GM13977 (cell line): ENCODE measurements at places on chromosomes 5 and 9.

DNA sequence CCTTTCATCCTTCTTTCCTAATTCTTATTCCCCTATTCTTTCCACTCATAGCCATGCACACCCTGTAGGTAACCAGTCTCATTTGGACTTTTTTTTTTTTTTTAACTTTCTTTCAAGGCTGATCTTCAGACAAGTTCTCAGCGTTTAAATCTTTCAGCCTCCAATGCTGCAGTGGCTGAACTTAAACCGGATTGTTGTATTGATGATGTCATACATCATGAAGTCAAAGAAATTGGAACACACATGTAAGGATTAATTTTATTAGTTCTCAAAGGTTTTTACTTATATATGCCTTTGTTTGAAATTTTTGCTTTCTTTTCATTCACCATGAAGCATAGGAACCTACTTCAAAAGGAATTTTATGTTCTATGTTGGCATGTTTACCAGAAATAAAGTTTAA, 22.1 kb downstream of the SHLD3 start:
- DNase-seq, result no peak

GRCh38 chr5:167050568-167051401, 1240.7 kb upstream of the WWC1 start:
- no peak for DNase-seq

DNA sequence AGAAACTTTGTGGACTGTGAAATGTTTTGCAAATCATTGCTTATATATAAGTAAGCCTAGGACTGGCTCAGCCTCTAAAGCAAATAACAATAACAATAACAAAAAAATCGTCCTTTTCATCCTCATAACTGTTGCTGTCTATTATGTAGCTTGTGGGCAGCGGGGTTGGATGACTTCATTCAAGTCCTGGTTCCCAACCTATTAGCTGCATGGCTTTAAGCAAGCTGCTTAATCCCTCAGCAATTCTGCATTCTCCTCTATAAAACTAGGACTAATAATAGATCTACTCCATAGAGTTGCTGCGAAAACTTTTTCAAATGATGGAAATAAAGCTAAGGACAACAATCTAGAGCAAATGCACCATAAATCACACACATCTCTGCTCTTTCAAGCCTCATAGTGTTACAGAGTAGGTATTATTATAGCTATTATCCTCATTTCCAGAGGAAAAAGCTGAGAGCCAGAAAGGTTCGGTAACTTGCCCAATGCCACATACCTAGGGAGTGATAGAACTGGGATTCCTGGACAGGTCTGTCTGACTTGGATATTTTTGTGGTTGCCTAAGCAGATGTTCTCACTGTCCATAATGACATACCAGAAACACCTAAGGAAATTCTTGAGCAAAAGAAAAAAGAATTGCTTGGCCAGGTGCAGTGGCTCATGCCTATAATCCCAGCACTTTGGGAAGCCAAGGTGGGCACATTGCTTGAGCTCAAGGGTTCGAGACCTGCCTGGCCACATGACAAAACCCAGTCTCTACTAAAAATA, 98.8 kb upstream of the ADRA1B start:
- DNase-seq, result no peak

GRCh38 chr9:11149065-11149464, 536.3 kb upstream of the PTPRD start:
- no peak for DNase-seq
